NCI-H146 (cell line): ENCODE measurements at places on chromosomes 2 and 18.

- no peak for DNase-seq
Measured at GRCh38 chr18:3060667-3061580, 48.0 kb upstream of the LPIN2 start.

DNA sequence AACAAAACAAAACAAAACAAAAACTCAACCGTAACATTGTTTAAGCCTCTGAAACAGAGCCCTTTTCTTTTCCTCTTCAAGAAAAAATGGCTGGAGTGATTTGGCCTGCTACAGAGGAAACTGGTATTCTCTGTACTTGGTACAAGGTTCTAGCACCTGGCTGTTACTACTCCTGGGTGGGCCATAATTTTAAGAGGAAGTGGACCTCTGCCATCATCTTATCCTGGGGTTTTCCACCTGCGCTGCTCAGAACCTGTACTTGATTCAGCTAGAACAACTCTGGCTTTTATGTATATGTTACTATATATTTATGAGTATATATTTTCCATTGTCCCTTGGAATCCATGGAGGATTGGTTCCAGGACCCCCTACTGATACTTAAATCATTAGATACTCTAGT, 22.5 kb downstream of the SRSF7 start:
- no peak for DNase-seq

DNA sequence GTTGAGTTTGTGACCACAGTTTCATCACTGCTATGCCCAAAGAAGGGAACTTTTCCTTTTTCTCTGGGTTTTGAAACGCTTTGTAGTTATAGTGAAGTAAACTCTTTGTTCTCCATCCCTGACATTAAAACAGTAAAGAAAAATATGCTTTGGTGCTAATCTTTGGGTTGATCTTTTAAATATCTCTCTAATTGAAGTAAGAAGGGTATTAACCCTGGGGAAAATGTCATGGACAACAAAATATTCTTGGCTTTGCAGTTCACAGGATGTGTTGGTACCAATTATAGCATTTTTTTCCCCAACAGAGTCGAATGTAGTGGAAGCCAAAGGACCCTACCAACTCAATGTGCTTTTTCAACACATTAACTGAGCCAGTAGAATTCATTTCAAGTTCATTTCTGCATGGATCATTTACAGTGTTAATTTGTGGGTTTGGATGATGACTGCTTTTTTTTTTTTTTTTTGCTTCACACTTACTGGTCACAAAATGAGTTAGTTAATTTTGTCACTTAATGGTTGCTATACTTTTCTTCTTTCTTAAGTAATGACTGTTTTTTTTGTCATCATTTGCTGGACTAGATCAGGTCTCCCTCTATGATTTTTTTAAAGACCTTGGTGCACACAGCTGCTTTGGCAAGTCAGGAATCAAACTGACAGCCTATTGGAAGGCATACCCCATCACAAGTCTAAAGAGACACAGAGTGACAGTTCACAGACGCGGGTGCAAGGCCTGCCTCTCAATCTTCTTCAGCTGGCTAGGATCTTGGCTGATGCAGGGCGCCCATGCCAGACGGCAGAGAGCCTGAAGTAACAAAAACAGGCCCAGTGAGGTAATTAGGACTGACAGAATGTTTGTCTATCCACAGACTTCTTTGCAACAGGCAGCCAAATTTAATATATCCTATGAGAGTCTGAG, 98.8 kb upstream of the MMADHC start:
- no peak for DNase-seq

GRCh38 chr18:21452796-21453510, 147.6 kb downstream of the ESCO1 start:
- no peak for DNase-seq

DNA sequence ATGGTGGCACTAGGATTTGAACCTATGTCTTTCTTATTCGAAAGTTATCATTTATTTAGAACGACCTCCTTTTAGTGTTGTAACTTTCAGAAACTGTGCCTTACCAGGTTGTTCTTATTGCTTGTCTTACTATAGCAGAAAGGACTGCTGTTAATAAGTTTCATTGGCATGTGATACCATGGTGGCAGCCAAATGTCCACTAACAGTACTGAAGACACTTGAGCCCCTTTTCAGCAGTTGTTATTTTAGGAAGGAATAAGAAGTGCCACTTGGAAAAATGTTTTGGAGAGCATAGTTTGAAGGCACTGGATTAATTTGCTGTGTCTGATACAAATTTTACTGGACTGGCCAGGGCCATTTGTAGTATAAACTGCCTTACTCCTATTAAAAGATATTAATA, 37.7 kb downstream of the CEP192 start:
- DNase-seq: no peak

- no peak for DNase-seq
Measured at GRCh38 chr2:10909050-10909995, 2.4 kb upstream of the KCNF1 start.

DNA sequence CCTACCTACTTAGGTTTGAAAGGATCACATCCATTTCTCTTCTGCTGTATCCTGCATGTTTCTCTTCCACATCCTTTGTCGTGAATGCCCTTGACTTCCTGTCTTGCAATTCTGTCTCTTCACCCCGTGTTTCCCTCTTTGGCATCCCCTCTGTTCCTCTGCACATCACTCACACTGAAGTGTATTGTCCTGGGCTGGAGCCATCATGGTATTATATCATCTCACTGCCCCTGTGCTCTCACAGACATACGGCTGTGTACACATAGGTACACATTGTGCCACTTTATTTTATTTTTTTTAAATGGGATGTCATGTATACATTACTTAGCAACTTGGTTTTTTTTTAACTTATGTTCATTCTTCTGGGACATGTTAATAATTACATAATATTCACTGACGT, 291.6 kb downstream of the ALPK2 start:
- DNase-seq: no peak

GRCh38 chr18:40473221-40474029, 1481.6 kb upstream of the PIK3C3 start:
- DNase-seq: peak; percentile 25

GRCh38 chr2:99559075-99559662, 69.4 kb upstream of the REV1 start:
- peak; percentile 75 for DNase-seq

DNA sequence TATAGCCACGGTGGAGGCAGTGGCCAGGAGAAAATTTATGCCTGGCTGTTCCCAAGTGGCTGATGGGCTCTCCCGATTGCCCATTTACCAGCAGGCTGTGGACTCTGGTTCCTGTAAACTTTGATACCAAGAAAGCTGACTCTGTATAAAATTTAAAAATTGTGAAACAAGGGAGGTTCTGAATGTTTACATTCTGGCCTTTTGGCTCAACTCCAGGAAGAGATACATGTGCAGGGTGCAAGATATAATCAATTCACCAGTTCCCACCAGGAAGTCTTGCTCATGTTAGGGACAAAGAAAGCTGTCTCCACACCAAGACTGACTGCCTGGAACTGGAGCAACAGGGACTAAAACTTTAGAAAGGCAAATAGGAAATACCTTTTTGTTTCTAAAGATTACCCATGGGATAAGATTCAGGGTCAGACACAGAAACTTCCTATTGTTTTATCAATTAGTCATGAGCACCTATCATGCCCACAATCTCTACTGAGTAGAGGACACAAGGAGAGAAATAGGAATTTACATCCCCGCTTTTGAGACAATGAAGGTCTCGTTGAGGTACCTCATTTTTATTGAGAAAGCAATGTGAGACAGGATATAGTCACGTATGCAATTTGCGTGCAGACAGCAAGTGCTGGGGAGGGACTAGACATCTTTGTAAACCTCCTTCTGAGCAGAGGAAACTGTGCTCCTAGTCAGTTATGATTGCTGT, 123.5 kb downstream of the LIPG start:
- DNase-seq: no peak

DNA sequence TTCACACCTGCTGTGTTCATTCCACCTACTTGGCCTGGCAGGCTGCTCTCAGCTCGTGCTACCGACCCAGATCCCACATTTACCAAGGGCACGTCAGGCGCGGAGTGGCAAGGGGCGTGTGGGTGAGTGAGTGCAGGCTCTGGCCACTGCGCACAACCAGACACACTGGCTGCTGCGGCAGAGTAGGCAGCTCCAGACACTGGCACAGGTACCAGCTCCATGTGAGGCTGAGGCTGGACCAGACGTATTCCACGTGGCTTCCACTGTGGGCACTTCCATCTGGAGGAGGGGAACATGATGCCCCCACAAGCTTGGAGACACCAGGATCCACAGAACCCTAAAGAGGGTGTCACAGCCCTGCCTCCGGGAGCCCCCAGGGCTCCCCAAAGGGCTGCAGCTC, 74.6 kb upstream of the ZNF804A start:
- DNase-seq: no peak

DNA sequence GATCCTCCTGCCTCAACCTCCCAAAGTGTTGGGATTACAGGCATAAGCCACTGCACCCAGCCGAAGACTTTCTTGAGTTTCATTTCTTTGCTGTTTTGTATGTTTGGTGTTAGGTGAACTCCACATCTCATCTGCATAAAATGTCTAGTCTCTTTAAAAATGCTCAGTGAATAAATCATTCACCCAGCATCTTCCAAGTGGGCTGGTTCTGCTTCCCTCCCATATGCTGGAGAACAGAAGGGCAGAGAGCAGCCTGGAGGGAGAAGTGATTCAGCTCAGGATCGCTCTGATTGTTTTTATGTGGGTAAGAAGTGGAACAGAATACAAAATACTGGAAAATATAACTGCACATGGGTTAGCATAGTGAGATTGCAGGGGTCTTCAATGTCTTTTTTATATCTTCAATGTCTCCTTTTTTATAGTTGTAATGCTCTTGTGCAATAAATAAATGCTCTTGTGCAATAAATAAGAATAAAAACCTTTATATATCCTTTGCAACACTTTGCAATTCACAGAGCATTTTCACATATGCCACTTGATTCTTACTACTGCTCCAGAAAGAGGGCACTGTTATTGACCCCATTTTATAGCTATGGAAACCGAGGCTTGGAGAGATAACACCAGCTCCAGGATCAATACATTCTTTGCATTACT, 253.0 kb upstream of the NCKAP5 start:
- no peak for DNase-seq

- peak; percentile 67 for DNase-seq
Measured at GRCh38 chr2:64865073-64865830, 123.9 kb upstream of the SLC1A4 start.

- no peak for DNase-seq
Measured at GRCh38 chr2:47014564-47015051, 99.0 kb upstream of the MCFD2 start.

- no peak for DNase-seq
Measured at GRCh38 chr2:44612276-44612675, 250.5 kb downstream of the CAMKMT start.

DNA sequence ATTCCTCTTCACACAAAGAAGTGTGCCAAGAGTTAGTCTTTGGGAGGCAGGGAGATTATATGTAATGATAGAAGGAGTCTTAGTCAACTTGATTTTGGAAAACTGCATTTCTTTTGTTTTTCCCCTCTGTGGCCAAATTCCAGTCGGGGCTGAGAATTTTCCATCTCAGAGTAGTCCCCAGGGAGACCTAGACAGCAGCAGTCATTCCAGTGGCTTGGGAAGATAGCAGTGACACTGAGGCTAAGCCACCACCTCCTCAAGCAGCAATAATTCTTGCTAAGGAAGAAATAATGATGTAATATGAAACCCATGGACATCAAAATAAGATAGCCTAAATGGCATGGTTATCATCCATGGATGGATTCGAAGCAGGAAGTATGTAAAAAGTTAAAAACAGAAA, 21.0 kb upstream of the CCDC141 start:
- DNase-seq: no peak

DNA sequence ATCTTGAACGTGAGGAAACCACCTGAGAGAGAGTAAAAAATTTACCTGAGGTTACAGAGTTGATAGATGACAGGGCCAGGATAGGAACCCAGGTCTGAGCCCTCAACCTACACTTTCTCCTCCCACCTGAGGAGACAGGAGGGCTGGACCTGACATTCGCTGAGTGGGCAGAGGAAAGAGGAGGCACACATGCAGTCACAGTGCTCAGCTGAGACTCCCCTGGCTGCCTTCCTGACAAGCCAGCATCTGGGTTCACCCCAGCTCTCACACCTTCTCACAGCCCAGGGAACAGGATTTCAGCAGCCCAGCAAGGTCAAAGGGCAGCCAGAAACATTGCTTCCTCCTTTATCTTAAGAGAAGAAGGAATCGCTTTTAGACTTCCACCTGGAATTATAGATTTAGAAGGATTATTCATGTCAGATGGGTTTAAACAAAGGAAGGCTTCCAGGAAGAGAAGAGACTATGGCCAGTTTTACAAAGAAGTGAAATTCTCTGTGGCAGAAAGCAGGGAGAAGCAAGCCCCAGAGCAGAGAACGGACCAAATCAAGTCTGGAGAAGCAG, 18.1 kb upstream of the PKDCC start:
- DNase-seq: no peak

- no peak for DNase-seq
Measured at GRCh38 chr18:59748628-59749360, 51.6 kb upstream of the CCBE1 start.

- DNase-seq: peak; percentile 55
Measured at GRCh38 chr2:70806013-70806412, 14.4 kb downstream of the CLEC4F start.

DNA sequence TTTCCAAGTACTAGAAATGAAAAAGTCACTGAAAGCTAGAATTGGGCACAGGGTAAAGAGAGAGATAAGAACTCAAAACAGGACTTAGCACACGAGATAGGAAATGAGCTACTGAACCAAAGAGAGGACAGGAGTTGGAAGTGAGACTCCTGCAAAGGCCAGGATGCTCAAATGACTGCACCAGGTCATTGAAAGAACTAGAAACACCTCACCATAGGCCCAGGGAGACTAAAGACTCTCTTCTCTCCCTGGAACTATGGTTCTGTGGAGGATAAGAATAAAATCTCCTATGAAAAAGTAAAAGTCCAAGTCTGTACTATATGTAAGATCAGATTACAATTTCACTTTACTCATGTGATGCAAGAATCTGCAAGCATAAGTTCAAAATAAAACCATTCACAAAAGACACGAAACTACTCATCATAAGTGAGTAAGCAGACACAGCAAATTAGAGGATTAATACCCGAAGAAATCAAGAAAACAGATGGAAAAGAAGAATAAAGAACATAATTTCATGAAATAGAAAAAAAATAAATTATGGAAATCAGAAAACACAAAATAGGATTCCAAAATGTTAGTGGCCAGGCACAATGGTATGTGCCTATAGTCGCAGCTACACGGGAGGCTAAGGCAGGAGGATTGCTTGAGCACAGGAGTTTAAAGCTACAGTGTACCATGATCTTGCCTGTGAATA, 6.5 kb downstream of the NBAS start:
- no peak for DNase-seq

- no peak for DNase-seq
Measured at GRCh38 chr2:137963535-137964065, 673 bp upstream of the HNMT start.

DNA sequence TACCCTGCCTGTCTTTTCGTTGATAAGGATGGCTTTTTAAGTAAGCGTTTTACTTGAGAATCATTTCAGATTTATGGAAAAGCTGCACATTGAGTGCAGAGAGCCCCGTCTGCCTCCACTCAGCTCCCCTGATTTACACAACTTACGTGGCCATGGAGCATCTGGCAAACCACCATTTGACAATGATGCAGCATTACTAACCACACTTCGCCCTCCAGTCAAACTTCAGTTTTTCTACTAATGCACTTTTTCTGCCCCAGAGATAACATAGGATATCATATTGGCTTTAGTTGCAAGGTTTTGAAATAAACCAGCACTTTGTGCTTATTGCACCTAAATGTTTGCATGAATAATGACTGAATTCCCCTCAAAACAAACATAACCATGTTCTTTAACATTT, 165.1 kb upstream of the TPO start:
- DNase-seq: no peak

- DNase-seq: no peak
Measured at GRCh38 chr2:70648961-70649360, 95.3 kb upstream of the TGFA start.
